ENCODE measurements at places on chromosomes 3 and 15. TPM values are rescaled to one million over a fixed set of nuclear protein-coding genes. Genes with fewer than 3 reads are reported as not detected.
A peak's percentile ranks its signal among the peaks of the same experiment; 100 is the strongest.

ZMYND10 gene
- 0.56 TPM for total RNA-seq

CATSPER2 gene
- 3.8 TPM for total RNA-seq

GRCh38 chr15:69823223-69823907 lies 274.4 kb downstream of the TLE3 start:
- DNase-seq, result no peak

DNA sequence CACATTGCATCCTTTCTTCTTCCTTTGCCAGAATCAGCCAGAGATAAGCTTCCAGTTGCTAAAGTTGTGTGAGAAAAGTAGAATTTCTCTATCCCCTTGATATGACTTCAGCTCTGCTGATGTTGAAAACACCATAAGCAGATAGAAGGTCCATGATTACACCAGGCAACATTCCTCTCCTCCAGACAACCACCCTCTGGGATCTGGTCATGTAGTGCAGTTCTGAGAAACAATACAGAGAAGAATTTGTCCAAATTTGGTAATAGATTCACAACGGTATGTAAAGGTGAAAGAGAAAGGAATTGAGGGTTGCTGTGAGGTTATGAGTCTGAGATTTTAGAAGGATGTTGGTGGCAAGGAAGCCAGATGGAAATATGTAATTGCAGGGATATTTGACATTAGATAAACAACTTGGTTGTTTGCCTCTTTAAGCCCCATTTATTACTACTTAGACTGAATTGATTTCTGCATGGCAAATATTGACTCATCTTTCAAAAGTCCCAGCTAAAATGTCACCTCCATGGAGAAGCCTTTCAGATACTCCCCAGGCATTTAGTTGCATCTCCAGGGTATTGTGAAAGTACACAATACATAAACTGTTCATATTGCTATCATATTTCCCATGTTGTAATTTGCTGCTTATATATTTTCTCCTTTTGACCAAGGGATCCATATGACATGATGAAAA lies 134.9 kb downstream of the GAP43 start:
- DNase-seq, result no peak

DNA sequence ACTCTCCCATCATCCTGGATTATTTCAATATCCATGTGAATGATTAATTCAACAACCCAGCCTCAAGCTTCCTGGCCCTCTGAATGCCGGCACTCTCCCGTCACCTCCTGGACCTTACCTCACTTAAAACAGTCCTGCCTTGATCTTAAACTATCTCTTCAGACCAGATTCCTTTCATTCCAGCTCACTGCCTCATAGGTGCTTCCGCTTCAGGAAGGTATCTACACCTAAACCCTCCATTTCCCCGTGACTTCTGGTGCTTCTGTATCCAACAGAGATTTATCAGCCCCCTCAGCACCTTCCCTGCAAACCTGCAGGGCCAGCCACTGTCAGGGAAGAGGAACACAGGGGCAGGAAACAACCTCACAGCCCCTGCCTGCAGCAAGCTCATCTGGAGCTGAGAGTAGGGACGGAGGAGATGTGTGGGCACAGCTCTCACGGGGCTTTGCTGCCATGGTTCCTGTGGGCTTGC lies 98.9 kb upstream of the TJP1 start:
- DNase-seq, result peak; percentile 23

DNA sequence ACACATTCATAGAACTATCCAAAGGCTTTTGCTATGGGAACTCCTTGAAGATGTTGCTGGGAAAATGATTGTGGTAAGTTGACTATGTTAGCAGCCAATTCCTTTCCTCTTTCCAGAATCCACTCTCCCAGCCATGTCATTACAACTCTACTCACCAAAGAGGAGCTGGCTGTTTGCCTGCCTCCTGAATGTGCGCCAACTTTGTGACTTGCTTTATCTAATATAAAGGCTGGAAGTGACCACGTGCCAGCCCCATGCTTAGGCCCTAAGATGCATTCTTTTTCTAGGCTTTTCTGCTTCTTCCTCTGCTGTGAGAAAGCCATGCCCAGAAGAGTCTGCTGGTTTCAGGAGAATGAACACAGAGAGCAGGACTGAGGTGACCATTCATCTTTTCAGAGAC lies 182.2 kb downstream of the GABRB3 start:
- DNase-seq, result no peak

All from cardiac muscle cell (in vitro differentiated cells and primary cell).